SK-MEL-5 (cell line): ENCODE measurements at places on chromosomes 2 and 18. TPM values are rescaled to one million over a fixed set of nuclear protein-coding genes. Genes with fewer than 3 reads are reported as not detected.
A peak's percentile ranks its signal among the peaks of the same experiment; 100 is the strongest.

GPR45 gene
- 0.21 and 0.98 TPM in 2 replicates for total RNA-seq

IL36RN gene
- not detected in 2 replicates for total RNA-seq

HOXD9 gene
- total RNA-seq, result 0.18 and 0.59 TPM in 2 replicates

HJURP gene
- total RNA-seq, result 21.7 and 25.0 TPM in 2 replicates

ANKRD30BL gene
- not detected in 2 replicates for total RNA-seq

HOXD13 gene
- total RNA-seq, result 10.3 and 11.8 TPM in 2 replicates

DNA sequence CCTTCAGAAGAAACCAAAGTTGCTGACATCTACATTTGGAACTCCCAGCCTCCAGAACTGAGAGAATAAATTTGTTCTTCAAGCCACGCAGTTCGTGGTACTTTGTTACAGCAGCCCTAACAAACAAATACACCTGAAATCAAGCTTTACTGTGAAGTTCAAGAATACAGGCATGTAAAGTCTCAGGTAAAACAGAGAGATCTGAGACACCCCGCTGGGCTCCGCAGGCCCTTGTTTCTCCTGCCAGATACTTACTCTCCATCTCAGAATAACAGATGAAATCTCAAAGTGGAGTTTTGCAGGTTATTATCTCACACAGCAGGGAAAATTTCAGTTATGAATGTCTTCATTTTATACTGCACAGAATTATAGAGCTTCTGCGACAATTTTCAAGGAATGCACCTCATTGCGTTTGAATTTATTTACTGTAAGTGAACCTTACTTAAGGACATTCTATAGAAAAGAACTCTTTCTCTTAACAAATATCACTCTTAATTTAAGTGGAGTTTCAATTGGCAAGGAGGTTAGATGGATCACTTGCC lies 492.4 kb upstream of the LRATD1 start:
- DNase-seq, result no peak

GRCh38 chr18:55199291-55199963 lies 240.2 kb upstream of the CCDC68 start:
- no peak for DNase-seq

- no peak for DNase-seq
These were observed 726 bp upstream of the CCDC88A start for GRCh38 chr2:55420439-55420725.

- DNase-seq, result no peak
These were observed 29.9 kb upstream of the BMPR2 start for GRCh38 chr2:202346180-202346579.

DNA sequence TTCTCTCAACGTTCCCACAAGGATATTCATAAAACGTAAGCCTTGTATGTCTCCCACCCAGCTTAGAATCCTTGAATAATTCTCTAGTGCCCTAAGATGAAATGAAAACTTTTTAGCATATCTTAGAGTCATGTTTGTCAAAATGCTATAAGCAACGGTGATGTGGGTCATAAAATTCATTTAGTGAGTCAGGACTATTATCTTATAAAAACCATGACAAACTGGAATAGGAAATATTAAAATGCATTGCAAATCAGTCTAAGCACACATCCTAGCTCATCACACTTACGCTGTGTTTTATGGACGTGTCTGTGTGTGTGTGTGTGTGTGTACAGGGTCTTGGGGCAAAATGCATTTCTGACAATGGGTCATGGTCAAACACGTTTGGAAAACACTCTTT lies 119.9 kb upstream of the ST6GAL2 start:
- no peak for DNase-seq

DNA sequence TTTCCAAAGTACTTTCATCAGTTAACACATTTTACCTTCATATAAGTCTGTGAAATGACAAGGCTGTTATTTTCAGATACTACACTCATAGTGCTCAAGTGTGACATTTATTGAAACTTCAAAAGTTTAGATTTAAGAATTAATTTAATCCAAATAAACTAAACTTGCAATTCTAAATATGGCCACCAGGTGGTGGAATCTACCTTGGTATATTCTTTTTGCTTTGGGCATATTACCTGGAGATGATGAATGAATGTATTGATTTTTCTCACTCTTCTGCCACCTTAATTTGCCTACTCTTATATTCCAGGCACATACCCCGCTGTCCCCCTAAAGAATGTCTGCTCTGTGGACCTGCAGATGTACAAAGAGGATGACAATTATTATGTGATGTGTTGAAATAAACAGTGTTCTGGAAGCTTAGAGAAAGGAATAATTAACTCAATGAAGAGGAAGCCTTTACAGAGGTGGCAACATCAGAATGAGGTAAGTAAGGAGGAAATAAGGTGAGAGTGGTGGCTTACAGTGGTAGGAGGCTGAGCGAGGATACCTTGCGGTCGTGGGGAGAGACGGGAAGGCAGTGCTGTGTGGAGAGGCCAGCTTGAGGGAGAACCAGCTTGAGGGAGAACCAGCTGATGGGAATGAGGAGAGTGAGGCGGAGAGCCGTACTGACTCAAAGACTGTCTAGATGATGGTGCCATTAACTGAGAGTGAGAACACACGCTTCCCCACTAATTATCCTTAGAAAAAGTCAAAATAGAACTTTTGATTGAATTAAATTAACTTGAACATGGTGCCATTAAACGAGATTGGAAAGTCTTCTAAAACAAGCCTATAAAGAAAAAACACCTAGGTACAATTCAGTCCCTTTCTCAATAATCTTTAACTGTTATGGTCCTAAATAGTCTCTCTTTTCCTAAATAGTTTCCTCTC lies 179.5 kb downstream of the CELF4 start:
- peak; percentile 55 for DNase-seq

- DNase-seq, result no peak
These were observed 90.5 kb downstream of the NXPH2 start for GRCh38 chr2:138689705-138690104.

DNA sequence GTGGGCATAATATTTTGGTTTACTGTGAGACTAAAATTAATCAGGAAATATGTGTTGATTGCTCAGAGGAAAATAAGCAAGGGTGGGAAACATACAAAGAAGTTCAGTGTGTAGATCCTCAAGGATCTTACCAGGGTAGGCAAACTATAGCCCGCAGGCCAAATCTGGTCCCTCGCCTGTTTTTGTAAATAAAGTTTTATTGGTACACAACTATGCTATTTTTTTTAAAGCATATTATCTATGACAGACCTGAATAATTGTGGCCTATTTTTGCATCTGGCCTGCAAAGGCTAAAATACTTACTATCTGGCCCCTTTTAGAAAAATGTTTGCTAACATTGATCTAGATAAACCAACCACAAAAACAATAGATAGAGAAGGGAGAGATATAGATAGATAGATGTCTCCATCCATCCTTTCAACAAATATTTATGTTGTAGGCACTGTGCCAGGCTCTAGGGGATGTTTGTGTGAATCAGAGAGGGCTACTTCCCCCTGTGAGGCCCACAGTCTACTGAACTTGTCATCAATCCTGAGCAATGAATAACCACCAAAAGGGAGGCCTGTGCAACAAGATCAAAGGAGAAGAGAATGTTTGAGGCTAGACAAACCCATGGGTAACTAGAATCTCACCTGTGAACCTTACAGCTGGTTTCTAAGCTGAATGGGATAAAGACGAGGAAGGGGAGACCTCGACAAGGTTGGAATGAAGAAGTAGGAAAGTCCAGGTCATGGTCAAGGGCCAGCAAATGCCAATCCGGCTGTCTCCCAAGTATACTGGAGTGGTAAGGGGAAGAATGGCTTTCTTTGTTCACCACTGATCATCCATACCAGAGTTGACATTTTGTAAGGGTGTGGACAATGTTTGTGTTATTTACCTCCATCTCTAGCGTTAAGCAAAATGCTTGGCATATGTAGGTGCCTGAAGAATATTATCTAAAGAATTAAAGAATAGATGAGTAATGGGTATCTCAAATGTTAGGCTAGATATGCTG lies 23.6 kb downstream of the ALPK2 start:
- peak; percentile 38 for DNase-seq

DNA sequence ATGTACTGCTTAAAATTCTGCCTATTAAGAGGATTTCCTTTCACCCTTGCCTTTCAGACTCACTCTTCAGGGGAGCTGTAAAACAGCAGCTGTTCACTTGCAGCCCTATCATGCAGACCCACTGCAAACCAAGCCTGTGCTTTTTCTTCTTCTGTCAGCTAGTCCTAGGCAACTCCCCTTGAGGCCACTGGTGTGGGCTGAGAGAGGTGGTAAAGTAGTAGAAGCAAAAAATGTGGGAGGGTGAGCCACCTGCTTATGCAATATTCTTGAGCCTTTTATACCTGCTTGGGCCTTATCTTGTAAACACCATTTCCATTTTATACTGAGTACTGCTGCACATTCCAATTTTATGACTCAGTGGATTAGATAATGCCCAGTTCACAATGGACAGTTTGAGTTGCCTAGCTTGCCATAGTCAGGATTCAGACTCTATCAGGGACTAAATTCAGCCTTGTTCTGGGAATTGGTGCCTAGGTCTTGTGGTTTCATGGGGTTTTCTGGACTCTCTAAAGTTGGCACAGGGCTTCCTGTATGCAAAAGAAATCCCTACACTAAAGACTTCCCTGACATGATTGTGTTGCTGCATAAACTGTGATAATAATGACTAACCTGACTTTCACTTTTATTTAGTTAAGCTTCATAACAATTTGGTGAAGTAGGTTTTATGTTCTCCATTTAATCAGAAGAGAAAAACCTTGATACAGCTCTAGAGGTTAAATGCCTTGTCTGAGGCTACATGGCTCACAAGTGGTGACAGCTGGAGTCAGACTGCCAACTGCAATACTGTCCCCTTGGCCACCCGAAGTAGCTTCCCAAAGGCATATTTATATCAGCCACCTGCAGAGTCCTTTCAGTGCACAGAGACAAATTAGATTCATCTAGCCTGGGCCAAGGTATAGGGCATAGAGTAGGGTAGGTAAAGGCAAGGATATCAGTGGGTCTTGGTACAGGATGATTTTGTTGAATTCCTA lies 47.4 kb upstream of the KDM3A start:
- peak; percentile 52 for DNase-seq

DNA sequence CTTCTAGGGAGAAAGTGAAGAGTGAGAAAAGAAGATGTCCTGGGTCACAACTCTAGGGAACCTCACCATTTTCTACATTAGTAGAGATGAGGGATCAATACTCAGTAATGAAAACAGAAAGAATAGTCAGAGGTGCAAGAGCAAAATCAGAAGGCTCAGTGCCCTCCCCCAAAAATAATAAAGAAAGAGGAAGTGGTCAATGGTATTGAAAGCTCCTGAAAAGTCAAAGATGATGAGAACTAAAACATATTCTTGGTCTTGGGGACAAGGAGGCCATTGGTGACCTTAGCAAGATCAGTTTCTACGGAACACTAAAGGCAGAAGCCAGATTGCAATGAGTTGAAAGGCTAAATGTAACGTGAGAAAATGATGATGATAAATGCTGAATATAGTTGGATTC lies 24.5 kb upstream of the MYO1B start:
- DNase-seq, result no peak

DNA sequence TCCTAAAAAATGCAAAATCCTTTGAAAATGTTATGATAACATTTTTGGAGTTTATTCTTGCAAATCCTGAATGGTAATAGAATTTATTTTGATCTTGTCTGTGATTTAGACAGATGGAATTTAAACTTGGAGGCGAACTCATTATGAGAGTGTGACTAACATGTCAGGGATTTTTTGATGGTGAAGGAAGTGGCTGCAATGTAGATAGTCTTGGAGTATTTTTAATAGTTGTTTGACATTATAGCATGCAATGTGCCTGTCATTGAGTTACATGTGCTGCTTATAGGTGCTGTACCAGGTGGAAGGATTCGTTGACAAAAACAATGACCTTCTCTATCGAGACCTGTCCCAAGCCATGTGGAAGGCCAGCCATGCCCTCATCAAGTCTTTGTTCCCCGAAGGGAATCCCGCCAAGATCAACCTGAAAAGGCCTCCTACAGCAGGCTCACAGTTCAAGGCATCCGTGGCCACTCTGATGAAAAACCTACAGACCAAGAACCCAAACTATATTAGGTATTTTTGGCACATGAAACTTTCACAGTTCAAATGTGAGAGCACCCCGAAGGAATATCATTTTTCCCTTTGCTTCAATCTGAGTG lies 141.8 kb downstream of the MYO1B start:
- no peak for DNase-seq

DNA sequence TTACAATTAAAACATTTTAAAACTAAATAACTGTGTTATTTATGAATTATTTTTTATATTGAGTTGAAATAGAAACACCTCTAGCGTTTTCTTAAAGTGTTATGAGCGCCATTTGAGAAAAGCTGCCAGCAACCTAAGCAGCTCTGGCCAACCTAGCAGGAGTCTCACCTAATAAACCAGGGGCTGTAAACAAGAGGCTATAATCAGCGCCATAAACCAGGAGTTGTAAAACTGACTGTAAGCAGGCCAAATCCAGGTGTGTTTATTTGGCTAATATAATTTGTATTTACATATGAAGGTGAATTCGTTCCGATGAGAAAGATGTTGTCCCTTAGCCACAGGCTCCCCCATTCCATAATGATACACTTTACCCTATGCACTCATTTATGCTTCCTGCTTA lies 34.7 kb downstream of the LRRTM1 start:
- no peak for DNase-seq

DNA sequence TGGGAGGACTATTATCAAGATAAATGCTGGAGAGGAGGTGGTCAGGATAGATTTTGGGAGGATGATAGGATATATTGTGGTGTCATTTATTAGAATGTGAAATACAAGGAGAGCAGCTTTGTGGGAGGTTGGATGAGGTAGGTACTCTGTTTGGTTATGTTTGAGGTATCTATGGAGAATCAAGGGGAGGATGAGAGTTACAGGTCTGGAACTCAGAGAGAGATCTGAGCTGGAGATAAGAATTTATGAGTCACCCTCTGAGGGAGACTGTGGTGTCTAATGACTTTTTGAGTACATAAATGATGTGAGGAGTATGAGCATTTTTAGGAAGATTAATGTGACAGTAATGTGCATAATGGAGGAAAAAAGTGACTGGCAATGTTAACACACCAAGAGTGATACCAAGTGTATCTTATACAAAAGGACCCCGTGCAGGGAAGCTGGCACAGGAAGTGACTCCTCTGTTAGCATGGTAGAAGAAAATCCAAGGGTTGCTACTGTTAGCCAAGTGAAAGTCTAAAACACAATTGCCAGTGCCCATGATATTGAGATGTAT lies 48.2 kb downstream of the CRIM1 start:
- no peak for DNase-seq

- peak; percentile 70 for DNase-seq
These were observed at the start of gene LGALSL for GRCh38 chr2:64453770-64454385. Gene LGALSL (plus strand): TSS chr2:64454162. CDS start chr2:64454546, 384 bp downstream.

GRCh38 chr18:53941601-53942338 lies 282.7 kb downstream of the MBD2 start:
- DNase-seq, result no peak

DNA sequence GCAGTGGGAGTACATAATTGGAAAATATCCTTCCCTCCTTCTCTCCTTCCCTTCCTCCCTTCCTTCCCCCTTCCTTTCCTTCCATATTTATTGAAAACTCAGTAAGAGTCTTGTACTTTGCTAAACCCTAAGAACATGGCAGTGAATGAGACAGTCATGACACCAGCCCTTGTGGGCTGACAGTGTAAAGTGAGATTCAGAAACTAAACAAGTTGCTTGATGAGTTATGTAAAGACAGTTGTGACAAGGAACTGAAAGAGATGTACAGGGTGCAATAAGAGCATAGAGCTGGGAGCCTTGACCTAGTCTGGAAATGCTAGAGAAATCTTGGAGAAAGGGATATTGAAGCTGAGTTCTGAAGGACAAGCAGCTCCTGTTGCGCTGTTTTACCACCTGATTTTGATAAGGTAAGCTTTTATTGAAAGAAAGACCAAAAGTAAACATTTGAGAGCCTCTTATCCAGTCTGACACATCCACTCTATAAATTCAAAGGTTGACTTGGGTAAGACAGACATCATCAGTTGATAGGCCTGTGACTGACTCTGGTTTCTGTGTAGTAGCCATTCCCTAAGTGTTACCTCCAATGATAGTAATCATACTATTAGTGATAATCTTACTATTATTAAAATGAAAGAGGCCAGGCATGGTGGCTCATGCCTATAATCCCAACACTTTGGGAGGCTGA lies 66.5 kb upstream of the SKOR2 start:
- DNase-seq, result no peak
